ENCODE measurements at places on chromosomes 7 and 10. TPM values are rescaled to one million over a fixed set of nuclear protein-coding genes. Genes with fewer than 3 reads are reported as not detected.

Gene SPDYE18
- total RNA-seq = not detected

Gene TUBB8
- 0.12 TPM for total RNA-seq

Gene FAM25G
- total RNA-seq = not detected

Gene SPACDR
- 0.68 TPM for total RNA-seq
